Activated CD4-positive, alpha-beta T cell treated with anti-CD3 and anti-CD28 coated beads for 36 hours (primary cell): ENCODE measurements at places on chromosomes 3 and 15. TPM values are rescaled to one million over a fixed set of nuclear protein-coding genes. Genes with fewer than 3 reads are reported as not detected.
A peak's percentile ranks its signal among the peaks of the same experiment; 100 is the strongest.

GRCh38 chr3:127488141-127488672 is 102.3 kb downstream of the TPRA1 start:
- peaks cover 42% of the 10 kb centered on the region for H3K27me3 ChIP-seq
- no peak overlapping the region for H3K4me3 ChIP-seq
- no peak overlapping the region for H3K27ac ChIP-seq
- peaks cover 22% of the 10 kb centered on the region for H3K4me1 ChIP-seq
- no peak for DNase-seq

DNA sequence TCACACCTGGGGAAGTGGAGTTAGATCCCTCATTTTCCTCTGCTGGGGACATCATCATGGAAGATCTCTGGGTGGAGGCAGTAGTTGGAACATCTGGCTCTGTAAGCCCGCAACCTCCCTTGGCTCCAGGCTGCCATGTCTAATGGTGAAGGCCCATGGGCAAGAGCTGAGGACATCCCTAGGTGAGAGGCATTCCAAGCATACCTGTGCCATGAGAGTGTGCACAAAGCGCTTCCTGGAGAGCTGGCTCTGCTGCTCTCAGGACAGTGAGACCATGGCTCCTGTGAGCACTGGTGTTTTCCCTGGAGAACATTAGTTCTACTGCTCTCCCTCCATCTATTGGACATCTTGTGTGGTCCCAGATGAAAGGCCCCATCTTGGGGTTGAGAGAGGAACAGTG is 7.7 kb downstream of the MAPKAPK3 start:
- no peak for DNase-seq
- H3K4me1 ChIP-seq: peaks cover 93% of the 10 kb centered on the region
- peak overlapping the region; percentile 65 for H3K4me3 ChIP-seq
- H3K36me3 ChIP-seq: peaks cover 68% of the 10 kb centered on the region

SLC28A1 gene
- not detected for total RNA-seq

- peaks cover 17% of the 10 kb centered on the region for H3K27me3 ChIP-seq
- H3K4me1 ChIP-seq: peaks cover 7% of the 10 kb centered on the region
- H3K4me3 ChIP-seq: no peak overlapping the region
- H3K27ac ChIP-seq: no peak overlapping the region
- DNase-seq: no peak
These were observed 9.1 kb downstream of the EPHA3 start for GRCh38 chr3:89116476-89116875.

- H3K36me3 ChIP-seq: no peaks in the 10 kb centered on the region
- no peak for DNase-seq
- no peak overlapping the region for H3K27ac ChIP-seq
- no peaks in the 10 kb centered on the region for H3K4me1 ChIP-seq
These were observed 14.3 kb downstream of the DUOX2 start for GRCh38 chr15:45099549-45100165.
